ENCODE measurements at places on chromosomes 7 and 10.

GRCh38 chr7:156379324-156380070 is 261.1 kb upstream of the RNF32 start:
- no peak for DNase-seq

GRCh38 chr7:44311561-44312495 is 13.6 kb downstream of the CAMK2B start:
- no peak for DNase-seq

DNA sequence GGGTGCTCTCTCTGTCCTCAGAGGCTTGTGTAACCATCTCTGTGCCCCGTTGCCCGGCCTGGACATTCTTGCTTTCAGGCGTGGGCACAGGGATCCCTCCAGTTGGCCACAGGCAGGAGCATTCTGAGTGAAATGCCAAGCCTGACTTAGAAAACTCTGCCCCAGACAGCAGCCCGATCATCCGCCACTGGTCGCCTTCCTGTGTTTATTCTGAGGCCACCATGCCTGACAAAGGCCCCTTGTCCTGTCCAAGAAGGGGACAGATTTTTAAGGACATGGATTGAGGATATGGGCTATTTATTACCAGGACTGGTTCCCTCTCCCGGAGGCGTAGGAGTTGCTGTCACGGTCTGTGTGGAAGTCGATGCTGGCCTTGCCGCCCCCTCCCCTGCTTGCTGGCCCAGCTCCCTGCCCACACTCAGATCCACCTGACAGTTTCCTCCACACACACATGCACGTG is 54.3 kb downstream of the SPOCK2 start:
- DNase-seq = no peak

DNA sequence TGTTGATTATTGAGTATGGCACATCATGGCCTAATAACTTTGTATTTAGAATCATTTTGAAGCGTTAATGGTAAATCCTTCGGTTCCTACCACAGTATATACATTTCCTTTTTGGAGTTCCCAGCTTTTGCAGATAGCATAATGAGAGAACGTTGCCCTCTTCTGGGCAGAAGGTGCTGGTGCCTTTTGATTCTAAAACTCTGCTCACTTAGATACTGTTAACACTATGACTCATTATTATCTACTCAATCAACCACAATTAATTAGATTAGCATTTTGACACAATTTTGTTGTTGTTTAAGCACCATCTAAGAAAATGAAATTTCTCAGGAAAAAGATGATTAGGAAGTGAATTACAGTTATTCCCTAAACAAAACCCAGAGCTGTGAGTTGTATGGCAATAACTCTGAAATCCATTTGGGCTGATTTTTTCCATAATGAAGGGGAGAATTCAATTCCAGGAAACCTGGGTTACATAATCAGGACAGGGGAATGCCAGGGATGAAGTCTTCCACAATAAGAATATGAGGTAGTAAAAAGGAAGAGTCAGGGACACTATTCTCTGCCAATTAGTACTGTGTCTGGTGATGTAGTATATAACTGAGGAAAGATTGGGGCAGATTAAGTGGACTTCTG is 11.5 kb upstream of the DLD start:
- DNase-seq = peak; percentile 51

DNA sequence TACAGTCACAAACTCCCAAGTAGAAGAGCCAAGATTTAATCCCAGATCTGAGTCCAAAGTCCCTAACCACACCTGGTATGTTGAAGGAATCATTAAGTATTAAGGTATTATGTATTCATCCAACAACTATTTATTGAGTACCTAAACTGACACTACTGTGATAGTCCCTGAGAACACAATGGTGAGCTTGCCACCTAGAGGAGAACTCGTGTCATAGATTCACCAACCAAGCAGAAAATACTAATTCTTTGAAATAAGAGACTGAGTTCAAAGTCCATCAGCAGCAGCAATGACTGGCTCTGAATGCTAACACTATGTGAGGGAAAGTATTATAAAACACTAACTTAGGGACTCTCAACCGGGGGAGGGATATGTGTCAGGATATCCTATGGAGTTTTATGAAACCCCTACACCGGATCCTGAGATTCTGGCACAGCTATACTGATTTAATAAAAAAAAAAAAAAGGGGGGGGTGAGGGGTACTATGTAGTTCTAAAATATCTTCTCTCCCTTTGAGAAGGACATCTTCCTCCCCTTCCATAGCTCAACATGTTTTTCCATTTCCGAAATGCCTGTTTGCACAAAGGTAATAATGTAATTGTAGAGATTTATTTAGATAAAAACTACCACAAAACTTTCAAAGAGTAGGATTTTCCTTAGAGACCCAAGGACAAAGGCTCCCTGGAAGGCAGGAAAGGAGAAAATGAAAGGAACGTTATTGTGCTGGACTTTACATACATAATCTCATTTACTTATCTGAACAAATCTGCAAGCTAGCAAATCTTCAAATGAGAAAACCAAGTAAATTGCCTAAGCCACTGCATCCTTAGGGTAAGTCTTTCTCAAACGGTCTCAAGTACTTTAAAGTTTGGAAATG is 1.6 kb downstream of the NCOA4 start:
- DNase-seq = peak; percentile 71

- DNase-seq = no peak
Observed at GRCh38 chr10:103555325-103555649, 61.8 kb downstream of the NEURL1 start.

GRCh38 chr7:28732071-28732869 is 225.9 kb downstream of the TRIL start:
- peak; percentile 73 for DNase-seq

DNA sequence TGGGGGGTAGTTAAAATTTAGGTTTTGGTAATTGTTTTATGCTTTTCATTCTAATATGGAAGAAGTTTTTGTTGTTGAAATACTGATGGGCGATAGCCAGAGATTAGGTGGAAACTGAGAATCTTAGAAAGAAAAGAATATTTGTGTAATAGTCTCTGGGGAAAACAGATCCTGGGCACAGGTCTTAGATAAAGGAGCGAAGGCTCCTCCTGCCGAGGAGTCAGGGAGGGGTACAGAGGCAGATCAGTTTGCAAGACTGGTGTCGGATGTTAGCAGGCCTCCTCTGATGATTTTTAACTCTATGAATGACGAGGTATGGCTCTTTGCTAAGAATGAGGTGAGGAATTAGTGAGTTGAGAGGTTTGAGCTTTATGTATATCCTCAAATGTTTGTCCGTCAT is 339.7 kb downstream of the HGF start:
- no peak for DNase-seq

- DNase-seq = no peak
Observed at GRCh38 chr10:45095286-45095685, 94.6 kb downstream of the ZNF22 start.

DNA sequence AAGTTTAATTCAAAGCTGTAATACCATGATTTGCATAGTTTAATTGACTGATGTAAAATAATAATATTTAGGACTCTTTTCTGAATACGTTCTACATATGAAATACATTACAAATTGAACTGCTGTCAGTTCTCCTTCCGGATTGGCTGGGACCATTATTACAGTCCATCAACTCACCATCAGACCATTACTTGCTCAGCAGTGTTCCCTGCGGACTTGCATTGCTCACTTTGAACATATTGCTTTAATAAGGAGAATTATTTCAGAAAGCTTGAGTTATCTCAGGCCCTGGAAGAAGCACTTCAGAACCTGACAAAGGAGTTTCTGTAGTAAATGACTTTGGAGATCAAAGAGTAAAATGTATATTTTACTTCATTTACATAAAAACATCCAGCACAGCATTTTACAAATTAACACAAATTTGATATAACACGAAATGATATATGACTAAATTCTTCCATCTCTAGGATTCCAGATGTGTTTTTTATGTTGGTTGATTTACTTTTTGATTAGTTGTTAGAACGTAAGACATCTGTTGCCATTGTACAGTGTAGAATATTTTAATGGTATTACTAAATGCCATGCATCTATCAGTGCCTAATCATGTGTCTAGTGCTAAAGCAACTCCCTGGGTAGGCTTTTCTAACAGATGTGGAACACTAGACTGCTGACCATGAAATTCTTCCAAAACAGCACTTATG is 418.5 kb upstream of the SEMA3A start:
- DNase-seq = no peak

DNA sequence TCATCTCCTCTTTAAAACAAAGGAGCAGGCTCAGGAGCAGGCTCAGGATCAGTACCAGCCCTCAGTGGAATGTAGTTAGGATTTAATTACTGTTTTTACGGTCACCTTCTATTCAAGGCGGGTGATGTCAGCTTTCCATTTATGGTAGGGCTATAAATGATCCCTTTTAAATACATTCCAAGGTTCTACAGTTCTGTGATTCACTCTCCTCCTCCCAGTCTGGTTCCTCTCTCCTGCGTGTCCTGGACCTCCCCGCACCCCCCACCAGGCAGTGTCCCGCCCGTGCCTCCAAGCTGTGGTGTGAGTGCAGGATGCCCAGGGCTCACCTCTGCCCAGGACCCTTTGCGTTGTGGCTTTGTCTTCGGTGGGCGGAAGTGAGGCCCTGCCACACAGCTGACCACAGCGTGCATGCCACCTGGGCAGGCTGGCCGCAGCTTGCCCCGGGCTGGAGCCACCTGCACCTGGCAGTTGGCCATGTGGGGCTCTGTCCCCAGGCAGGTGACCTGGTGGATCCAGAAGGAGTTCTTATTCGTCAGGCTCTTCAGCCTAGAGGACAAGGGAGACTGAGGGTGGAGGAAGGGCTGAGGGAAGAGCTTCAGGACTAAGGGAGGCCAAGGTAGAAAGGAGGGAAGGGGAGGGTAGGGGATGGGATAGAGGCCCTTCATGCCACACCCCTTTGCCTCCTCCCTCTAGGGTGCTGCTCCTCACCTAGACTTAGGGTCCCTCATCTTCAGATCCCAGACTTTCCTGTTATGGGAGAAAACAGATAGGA is 9.1 kb downstream of the LOXL4 start:
- peak; percentile 44 for DNase-seq

DNA sequence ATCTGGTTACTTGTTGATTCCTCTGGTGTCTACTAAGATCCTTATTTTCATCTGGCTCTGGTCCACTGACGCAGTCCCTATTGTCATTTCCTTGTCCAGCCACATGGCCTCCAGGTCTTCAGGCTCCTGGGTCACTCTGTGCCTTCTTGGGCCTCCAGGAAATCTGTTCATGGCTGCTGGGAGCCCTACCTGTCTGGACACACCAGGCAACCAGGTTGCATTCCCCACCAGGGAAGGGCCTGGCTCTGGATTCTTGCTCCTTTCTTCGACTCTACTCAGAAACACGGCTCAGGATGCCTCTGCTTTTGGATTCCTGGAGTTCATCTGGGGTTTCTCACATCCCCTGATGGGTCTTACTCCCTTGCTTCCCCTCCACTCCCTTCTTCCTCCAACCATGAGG is 8.0 kb upstream of the PPIF start:
- no peak for DNase-seq

DNA sequence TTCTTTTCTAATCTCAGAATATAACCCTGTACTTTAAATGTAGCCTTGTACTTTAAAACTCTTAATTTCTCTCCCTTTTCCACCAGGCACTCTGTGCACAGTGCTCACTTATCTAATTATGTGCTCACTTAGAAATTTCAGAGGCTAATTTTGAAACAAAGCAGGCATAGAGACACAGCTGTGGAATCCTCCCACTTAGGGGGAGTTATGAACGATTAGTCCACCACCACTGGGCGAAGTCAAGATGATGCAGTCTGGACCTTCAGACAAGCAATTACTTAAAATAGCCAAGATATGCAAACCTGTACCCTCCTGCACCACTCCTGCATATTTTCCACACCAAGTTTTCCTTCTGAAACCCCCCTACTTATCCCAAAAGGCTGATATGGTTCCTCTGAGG is 143.0 kb downstream of the STK31 start:
- no peak for DNase-seq

DNA sequence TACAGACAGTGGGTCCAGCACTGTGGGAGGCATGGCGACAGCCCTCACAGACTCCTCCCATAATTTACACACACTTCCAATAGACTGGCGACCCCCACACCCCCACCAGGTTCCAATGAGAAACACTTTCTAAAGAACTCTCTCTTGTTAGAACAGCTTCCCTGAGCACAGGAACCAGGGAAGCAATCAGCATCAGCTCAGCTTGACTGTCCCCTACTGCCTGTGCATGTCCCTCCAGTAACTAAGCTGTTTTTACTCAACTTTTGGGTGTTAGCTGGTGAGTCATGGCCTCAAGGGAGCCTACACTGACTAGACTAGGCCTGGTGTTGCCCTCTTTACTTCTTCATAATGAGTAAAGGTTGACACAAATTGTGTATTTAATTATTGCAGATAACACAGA is 32.6 kb upstream of the HERPUD2 start:
- DNase-seq = peak; percentile 72

- DNase-seq = no peak
Observed at GRCh38 chr7:75038508-75038907, 35.1 kb downstream of the RCC1L start.

DNA sequence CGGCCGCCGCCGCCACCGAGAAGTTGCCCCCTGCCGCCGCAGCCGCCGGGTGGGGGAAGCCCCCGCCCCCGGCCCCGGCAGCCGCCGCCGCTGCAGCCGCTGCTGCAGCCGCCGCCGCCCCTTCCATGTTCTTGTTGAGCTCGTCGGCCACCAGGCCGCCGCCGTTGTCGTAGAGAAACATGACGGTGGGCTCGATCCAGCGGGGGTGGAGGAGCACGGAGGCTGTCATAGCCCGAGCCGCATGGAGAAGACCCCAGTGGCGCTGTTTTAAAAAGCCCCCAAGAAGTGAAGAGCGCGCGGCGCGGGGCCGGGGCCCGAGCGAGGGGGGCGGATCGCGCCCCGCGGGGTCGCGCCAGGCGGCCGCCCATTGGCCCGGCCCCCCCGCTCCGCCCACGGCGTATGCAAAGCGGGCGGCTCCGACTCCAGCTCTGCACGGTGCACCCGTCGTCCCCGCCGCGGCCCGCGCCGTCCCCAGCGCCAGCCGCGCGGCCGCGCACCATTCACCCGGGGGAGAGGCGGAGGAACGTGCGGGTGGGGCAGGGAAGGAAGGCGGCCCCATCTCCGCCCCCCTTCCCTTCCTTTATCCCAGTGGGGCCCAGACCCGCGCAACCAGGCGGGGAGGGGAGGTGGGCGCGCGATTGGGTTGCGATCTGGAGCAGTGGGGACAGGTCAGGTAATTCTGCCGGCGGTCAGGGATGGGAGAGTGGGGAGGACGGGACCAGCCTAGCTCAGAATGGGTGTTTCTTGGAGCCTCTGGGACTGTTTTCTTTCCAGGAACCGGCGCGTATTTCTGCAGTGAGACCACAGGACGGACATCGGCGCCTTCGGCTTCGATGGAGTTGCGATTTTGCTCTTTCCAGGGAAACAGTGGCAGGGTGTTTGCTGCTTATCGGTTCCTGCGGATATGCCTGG is at the start of gene HOXA13:
Gene HOXA13, minus strand, starts transcription at position 243 of the 912 bp plus-strand sequence. Its CDS starts 14 bp downstream, at position 229.
- peak; percentile 16 for DNase-seq

GRCh38 chr10:124918191-124918830 is 23.6 kb upstream of the ZRANB1 start:
- DNase-seq = peak; percentile 76

GRCh38 chr7:148650232-148650858 is 48.4 kb upstream of the CUL1 start:
- DNase-seq = peak; percentile 79

- no peak for DNase-seq
Observed at GRCh38 chr7:29332875-29333855, 138.6 kb downstream of the CHN2 start.
